HFFc6 (cell line): ENCODE measurements at places on chromosomes 11 and 22. TPM values are rescaled to one million over a fixed set of nuclear protein-coding genes. Genes with fewer than 3 reads are reported as not detected.

DNA sequence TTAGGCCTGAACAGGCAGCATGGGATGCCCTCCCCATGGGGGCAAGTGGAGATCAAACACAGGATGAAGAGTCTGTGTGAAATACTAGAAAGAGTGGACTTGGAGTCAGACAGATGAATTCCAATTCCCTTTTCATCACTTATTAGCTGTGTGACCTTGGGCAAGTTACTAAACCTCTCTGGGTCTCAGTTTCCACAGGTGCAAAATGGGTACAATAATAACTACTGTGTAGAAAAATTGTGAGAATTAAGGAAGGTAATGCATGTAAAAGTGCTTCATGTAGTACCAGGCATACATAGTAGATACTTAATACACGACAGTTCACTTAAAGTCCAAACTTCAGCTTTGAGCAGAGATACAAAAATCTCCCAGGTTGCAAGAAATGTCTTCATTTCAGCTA lies 176.4 kb downstream of the DSCAML1 start:
- DNase-seq: no peak

DNA sequence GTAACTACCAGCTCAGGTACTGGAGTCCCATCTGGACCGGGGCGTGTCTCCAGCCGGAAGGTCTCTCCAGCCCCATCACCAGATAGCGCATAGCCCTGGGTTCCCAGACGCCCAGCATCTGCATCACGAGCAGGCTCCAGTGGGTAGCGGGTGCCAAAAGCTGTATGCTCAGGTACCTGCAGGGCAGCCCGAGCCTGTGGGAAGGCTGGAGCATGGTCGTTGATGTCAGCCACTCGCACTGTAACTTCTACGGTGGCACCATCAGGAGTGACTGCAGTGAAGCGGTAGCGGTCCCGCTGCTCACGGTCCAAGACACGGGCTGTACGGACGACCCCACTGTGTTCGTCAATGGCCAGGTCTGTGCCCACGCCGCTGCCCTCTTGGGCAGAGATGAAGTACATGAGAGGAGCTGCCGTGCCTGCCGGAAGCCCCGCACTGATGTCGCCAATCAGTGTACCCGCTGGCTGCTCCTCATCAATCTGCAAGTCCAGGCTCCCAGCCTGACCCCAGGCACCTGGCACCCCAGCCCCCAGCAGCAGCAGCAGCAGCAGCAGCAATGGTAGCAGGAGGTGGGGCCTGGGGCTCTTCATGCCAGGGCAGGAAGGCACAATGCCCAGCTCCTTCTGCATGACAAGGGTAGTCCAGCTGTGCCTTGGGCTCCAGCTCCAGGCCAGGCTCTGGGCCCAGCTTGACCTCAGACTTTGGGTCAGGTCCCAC lies 14.5 kb downstream of the DCHS1 start:
- no peak for DNase-seq

The NRIP3 gene
- total RNA-seq: 6.9 to 16.7 TPM (median 9.0 TPM) in 3 replicates

DNA sequence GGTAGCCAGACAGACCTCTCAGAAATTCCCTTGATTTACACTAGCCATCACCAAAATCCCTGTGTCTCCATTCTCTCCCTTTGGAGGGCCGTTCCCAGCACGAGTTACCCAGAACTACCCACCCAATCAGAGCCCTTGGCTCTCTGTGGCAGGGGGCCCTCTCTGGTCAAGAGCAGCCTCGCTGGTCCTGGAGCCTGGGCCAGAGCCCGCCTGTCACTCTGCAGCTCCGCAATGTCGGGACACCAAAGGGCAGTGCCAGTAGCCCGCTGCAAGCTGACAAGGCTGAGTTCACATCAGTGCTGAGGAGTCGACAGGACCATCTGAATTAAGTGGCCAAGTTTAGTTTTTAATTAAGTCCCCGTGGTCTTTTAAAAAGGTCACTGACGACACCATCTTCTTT lies 241.6 kb downstream of the ST3GAL4 start:
- no peak for DNase-seq

DNA sequence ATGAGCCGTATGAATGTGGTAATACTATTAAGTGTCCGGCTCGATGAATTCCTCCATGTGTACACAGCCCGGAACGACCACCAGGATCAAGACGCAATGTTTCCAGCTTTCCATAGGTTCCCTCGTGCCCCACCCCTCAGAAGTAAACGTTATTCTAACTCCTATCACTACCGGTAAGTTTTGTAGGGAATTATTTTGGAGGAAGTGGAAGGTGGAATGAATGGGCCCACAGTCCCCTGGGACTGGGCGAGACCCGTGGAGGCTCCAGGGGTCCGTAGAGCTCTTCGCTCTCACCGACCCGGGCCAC lies 720 bp upstream of the FAR1 start:
- DNase-seq: no peak

DNA sequence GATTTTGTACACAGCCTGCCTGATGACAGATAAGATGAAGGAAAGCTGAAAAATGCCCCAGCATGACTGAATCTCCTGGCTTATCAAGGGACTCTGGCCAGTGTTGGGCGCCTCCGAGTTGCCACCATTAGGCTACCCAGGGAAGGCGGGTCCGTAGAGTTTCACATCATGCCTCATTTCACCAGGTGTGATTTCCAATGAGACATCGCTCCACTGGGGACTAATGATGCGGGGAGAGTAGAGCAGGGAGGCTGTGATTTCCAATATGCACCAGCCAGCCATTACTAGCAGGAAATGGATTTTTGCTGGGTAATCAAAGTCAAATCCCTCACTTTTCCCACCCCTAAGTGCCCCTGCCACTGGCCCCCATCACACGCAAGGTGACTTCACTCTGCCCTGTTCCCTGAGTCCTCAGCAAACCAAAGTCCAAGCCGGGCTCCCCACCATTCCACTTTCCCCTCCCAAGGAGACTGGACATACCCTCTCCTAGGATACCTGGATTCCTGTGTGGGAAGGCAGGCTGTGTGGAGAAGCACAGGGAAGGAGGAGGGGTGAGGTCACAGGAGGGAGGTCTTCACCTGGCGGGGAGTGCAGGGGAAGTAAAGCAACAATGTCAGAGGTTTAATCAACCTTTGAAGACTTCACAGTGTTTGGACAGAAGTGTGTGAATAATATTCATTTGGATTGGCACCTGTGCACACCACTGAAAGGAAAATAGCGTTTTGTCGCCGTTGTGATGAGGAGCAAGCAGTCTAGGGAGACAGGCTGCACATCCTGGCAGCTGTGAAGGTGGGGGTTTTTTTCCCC lies 613.3 kb upstream of the CADM1 start:
- no peak for DNase-seq

GRCh38 chr22:46795140-46795539 lies 32.7 kb downstream of the TBC1D22A start:
- no peak for DNase-seq

The OTOG gene
- not detected in 3 replicates for total RNA-seq

GRCh38 chr11:98180511-98180910 lies 840.2 kb upstream of the CNTN5 start:
- DNase-seq: no peak

The SULT4A1 gene
- not detected in 3 replicates for total RNA-seq

- no peak for DNase-seq
These were observed 18.6 kb downstream of the PHLDB1 start for GRCh38 chr11:118625976-118626375.
